ENCODE measurements at places on chromosomes 2 and 18. TPM values are rescaled to one million over a fixed set of nuclear protein-coding genes. Genes with fewer than 3 reads are reported as not detected.

GRCh38 chr2:232389327-232389726 is 10.8 kb downstream of the ALPP start:
- no peak for DNase-seq

GRCh38 chr18:7677424-7677823 is 110.3 kb downstream of the PTPRM start:
- DNase-seq = no peak

DNA sequence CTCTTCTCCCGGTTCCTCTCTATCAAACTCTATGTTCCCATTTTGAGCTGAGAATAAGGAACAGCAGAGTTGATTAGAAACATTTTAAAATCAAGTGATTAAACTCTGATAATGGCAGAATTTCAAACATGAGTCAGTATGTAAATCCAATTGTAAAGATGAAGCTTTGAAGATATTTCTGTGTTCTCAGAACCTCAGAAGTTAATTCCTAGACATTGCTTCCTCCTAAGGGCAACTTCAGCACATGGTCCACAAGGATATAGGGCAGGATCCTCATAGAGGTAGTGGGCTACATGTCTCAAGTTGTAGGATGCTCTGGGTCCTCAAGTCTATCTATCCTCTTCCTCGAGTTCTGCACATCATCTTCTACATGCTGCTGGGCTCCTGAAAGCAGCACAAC is 46.3 kb downstream of the QPCT start:
- no peak for DNase-seq

GRCh38 chr2:157418239-157418641 is 25.6 kb downstream of the CYTIP start:
- DNase-seq = peak; percentile 82

GRCh38 chr2:29401994-29402393 is 286.8 kb downstream of the CLIP4 start:
- no peak for DNase-seq

The SERPINB3 gene
- total RNA-seq = not detected

The RRM2 gene
- 342 TPM for total RNA-seq

The MAP2 gene
- total RNA-seq = 0.38 TPM

The ACADL gene
- not detected for total RNA-seq

- no peak for DNase-seq
Measured at GRCh38 chr2:79935771-79936657, 368.5 kb downstream of the LRRTM1 start.

The LYPD6 gene
- not detected for total RNA-seq

The SLC23A3 gene
- 8.6 TPM for total RNA-seq

Measured in naive thymus-derived CD4-positive, alpha-beta T cell (primary cell).